ENCODE measurements at places on chromosomes 11 and 22. TPM values are rescaled to one million over a fixed set of nuclear protein-coding genes. Genes with fewer than 3 reads are reported as not detected.
A peak's percentile ranks its signal among the peaks of the same experiment; 100 is the strongest.

DNA sequence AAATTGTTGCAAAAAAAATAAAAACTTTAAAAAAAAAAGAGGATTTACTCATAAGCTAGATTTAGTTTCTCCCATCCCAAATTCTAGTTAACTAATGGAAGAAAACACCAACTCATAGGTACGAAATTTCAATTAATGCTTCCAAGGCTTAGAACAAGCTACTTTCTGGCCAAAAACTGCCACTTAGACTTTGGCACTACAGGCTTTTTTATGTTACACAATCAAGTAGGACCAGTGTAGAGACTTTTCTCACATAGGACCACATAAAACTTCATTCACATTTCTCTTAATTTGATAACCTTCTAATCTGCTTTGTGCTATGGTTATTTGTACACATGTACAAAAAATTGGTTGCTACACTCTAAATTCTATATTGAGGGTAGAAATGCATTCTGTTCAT, 3.1 kb downstream of the ST13 start:
- H3K36me3 ChIP-seq = peaks cover 40% of the 10 kb centered on the region
- H3K27me3 ChIP-seq = no peaks in the 10 kb centered on the region
- DNase-seq = no peak
- H3K4me3 ChIP-seq = peak overlapping the region; percentile 47
- H3K4me1 ChIP-seq = peaks cover 44% of the 10 kb centered on the region
- no peak overlapping the region for H3K27ac ChIP-seq

DNA sequence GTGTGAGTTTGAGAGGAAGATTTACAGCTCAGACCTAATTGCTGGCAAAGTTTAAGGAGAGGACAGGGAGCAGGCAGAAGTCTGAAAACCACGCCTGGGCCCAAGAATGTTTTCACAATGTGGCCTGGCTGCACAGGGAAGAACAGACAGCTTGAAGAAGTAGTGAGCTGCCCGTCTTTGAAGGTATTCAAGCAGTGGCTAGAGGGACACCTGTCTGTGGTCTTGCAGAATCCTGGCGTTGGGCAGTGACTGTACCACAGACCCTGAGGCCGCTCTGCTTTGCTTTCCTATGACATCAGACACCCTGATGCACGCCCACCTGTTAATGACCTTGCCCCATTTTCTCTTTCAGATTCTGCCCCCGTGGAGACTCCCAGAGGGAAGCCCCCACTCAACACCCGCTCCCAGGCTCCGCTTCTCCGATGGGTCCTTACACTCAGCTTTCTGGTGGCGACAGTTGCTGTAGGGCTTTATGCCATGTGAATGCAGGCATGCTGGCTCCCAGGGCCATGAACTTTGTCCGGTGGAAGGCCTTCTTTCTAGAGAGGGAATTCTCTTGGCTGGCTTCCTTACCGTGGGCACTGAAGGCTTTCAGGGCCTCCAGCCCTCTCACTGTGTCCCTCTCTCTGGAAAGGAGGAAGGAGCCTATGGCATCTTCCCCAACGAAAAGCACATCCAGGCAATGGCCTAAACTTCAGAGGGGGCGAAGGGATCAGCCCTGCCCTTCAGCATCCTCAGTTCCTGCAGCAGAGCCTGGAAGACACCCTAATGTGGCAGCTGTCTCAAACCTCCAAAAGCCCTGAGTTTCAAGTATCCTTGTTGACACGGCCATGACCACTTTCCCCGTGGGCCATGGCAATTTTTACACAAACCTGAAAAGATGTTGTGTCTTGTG, 6.6 kb upstream of the MCM5 start:
- no peak overlapping the region for H3K4me3 ChIP-seq
- no peak overlapping the region for H3K27ac ChIP-seq
- H3K36me3 ChIP-seq = no peaks in the 10 kb centered on the region
- no peak for DNase-seq

DNA sequence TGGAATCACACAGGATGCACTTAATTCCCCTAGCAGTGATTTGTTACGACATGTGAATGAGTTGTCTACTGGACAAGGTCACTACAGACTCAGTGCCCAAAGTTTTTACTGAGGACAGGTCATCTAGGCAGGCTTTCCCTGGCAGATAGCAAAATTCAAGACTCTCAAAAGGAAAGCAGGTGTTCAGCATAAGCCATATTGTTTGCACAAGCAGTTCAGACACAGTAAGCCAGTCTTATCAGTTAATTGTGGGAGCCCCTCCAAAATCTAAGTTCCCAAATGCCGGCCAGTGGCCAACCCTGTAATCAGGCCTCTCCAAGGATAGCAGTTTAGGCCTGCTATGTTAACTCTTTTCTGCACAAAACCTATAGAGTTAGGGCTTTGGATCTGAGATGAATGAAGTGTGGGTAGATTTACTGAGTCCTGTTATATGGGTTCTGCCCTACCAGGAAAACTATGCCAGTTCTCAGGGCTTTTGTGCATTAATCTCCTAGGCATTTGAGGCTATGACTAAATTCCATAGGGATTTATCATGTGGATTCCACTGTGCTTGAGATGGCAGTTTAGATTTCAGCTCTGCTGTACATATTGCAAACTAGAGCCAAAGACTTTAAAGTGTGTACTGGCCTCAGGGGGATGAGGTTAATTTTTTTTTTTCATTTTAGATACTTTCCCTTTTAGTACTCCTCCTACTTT, 4.8 kb upstream of the ARHGEF12 start:
- no peak overlapping the region for H3K4me3 ChIP-seq
- H3K36me3 ChIP-seq = no peaks in the 10 kb centered on the region
- H3K27me3 ChIP-seq = peaks cover 41% of the 10 kb centered on the region
- no peak overlapping the region for H3K27ac ChIP-seq
- no peak for DNase-seq

- H3K27me3 ChIP-seq = no peaks in the 10 kb centered on the region
- no peak overlapping the region for H3K27ac ChIP-seq
- no peak overlapping the region for H3K4me3 ChIP-seq
Observed at GRCh38 chr11:118897721-118898310, 14.1 kb downstream of the CXCR5 start.

GRCh38 chr22:49087198-49087597, 740.5 kb downstream of the BRD1 start:
- no peak for DNase-seq
- H3K4me3 ChIP-seq = no peak overlapping the region
- no peak overlapping the region for H3K27ac ChIP-seq
- no peaks in the 10 kb centered on the region for H3K36me3 ChIP-seq
- H3K4me1 ChIP-seq = no peaks in the 10 kb centered on the region
- H3K27me3 ChIP-seq = no peaks in the 10 kb centered on the region

DNA sequence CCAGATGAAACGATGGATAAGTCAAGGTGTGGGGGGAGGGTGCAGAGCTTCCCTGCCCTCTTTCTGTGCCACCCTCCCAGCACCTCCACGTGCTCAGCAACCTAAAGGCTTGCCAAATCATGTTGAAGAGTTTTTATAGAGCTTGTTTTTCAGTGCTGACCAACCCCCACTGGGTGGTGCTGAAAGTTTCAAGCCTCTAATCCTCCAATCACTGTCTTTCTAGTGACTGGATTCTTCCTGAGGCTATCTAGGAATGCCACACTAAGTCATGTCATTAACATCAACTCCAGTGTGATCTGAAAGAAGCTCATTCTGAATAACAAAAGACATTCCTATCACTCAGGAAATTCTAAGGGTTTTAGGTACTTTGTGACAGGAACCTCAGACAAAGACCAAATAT, 382.6 kb downstream of the DYNC2H1 start:
- no peak overlapping the region for H3K27ac ChIP-seq
- no peak for DNase-seq
- no peak overlapping the region for H3K4me3 ChIP-seq
- no peaks in the 10 kb centered on the region for H3K27me3 ChIP-seq
- H3K4me1 ChIP-seq = peaks cover 6% of the 10 kb centered on the region
- no peaks in the 10 kb centered on the region for H3K36me3 ChIP-seq

DNA sequence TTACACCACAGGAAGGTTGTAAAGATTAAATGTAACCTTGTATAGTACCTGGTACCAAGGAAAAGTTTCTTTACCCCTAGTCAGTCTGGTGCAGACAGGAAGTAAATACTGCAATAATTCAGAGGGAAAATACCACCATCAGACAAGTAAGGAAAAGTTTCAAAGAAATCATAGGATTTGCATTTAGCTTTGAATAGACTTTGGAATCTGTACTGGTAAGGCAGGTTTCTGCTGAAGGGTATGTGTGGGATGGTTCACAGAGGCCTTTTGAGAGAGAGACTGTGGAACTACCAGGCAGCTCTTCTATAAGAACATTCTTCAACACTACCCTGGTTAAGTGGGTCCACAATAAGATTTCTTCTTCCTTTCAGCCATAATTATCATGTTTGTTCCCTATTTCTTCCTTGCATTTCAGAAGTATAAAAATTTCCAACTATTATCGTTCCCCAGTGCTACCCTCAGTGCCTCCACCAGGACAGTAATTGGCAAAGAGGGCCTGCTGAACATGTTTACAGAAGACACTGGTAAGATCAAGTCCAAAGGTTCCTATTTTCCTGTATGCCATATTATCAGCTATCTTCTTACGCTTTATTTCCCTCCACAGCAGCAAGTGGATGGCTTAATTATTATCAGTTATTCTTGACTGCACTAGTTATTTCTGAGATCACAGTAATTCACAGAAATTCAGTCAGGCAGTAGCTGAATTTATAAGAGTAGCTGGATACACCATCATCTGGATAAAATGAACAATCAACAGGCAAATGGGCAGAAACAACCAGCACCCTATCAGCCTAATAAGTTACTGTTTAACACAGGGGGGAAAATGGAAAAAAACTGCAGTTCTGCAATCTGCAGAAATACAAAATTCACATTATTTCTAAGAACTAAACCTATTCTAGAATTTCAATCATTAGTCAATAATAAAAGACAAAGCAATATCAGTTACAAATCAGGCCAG, 48.5 kb downstream of the PITPNB start:
- H3K36me3 ChIP-seq = peaks cover 64% of the 10 kb centered on the region
- H3K27me3 ChIP-seq = no peaks in the 10 kb centered on the region
- no peak for DNase-seq
- H3K4me1 ChIP-seq = peaks cover 62% of the 10 kb centered on the region
- H3K4me3 ChIP-seq = no peak overlapping the region
- H3K27ac ChIP-seq = peak overlapping the region; percentile 47

GRCh38 chr11:133821776-133822175, 23.5 kb downstream of the SPATA19 start:
- peaks cover 2% of the 10 kb centered on the region for H3K27me3 ChIP-seq
- H3K36me3 ChIP-seq = no peaks in the 10 kb centered on the region
- H3K27ac ChIP-seq = no peak overlapping the region
- H3K4me3 ChIP-seq = no peak overlapping the region

DNA sequence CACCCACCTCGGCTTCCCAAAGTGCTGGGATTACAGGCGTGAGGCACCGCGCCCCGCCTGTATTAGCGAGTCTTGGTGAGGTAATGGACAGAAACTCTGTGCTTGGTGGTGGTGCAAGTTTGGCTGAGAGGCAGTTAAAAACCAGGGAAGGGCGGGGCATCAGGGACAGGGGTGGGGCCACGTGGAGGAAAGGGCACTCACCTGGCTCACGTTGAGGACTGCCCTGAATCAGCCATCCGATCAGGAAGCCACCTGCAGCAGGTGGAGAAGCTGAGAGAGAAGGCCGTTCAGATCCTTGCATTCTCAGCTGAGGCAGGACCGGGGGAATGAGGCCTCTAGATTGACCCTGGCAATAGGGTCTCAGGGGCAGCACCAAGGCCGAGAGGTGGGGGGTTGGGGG, 12.1 kb upstream of the CHRM1 start:
- H3K27me3 ChIP-seq = peaks cover 33% of the 10 kb centered on the region
- H3K4me1 ChIP-seq = peaks cover 8% of the 10 kb centered on the region
- no peak overlapping the region for H3K27ac ChIP-seq
- H3K36me3 ChIP-seq = no peaks in the 10 kb centered on the region
- no peak for DNase-seq
- H3K4me3 ChIP-seq = no peak overlapping the region

DNA sequence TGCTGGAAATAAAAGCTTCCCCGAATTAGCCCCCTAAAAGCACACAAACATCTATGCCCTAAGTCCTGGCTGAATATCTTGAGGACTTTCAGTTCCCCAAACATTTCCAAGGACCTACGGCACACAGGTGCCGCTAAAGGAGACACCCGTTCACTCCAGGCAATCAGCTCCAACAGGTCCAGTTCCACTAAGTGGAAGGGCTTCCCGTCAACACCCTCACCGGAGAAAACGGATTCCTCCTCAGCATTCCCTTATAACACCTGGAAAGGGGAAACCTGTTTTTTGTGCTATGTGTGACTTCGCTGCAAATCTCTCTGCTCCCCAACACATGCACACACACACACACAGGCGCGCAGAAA, 3.9 kb downstream of the TENM4 start:
- no peak overlapping the region for H3K27ac ChIP-seq
- no peak overlapping the region for H3K4me3 ChIP-seq
- no peaks in the 10 kb centered on the region for H3K4me1 ChIP-seq
- H3K27me3 ChIP-seq = peaks cover 64% of the 10 kb centered on the region
- DNase-seq = no peak

- H3K4me1 ChIP-seq = no peaks in the 10 kb centered on the region
- H3K27me3 ChIP-seq = peaks cover 8% of the 10 kb centered on the region
- H3K27ac ChIP-seq = no peak overlapping the region
- H3K4me3 ChIP-seq = no peak overlapping the region
- DNase-seq = no peak
Observed at GRCh38 chr11:11251394-11251970, 101.6 kb downstream of the CSNK2A3 start.

- no peak for DNase-seq
- no peak overlapping the region for H3K4me3 ChIP-seq
- H3K27ac ChIP-seq = no peak overlapping the region
- peaks cover 5% of the 10 kb centered on the region for H3K4me1 ChIP-seq
Observed at GRCh38 chr11:74696939-74697675, 34.1 kb downstream of the CHRDL2 start.

Gene TPST2
- total RNA-seq = 14.2 TPM

Gene CCDC188
- not detected for total RNA-seq

Gene MPPED2
- total RNA-seq = not detected

All from activated T-helper 2 cell treated with anti-CD3 and anti-CD28 coated beads, Interferon-gamma antibody, Interleukin-2, Interleukin-4, amounts not matched to agents 10 μg/mL and 5 μg/mL and 100 μg/mL, durations not matched to agents 14 hours and 24 hours and 36 hours (primary cell).